ENCODE measurements at places on chromosomes 7 and 10. TPM values are rescaled to one million over a fixed set of nuclear protein-coding genes. Genes with fewer than 3 reads are reported as not detected.

DNA sequence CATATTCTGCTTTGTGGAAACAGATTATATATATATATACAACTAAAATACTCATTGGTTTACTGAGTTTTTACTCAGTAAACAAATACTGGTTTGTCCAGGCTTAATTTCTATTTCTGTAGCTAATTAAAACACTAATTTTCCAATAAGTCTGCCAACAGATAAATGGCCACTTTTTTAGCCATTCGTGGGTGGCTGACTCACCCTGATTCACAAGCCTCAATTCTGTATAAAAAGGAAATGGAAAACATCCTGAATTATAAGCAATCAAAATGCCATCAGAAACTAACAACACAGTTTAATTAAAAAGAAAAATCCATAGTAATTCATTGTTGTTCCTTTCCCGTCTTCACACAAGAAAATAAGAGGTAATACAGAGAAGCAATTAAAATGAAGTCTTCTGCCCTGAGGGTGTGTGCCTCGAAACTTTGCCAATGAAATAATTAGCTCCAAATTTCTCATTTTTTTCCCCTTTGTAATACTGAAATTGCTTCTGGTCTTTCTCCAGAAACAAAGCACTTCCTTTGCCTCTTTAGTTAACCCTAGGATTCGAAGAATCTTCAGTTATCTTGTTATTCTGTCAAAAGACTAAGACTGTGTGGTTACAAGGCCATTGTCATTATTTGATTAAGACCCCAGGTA is 118.7 kb upstream of the PTN start:
- DNase-seq, result no peak

- DNase-seq, result no peak
Measured at GRCh38 chr7:17239683-17240521, 58.5 kb upstream of the AHR start.

GRCh38 chr7:84384417-84384816 is 189.8 kb upstream of the SEMA3A start:
- no peak for DNase-seq

GRCh38 chr10:96610817-96611216 is 24.0 kb upstream of the TM9SF3 start:
- no peak for DNase-seq

GRCh38 chr7:40658729-40659128 is 523.9 kb downstream of the SUGCT start:
- no peak for DNase-seq

FFAR4 gene
- total RNA-seq, result not detected
